ENCODE measurements at places on chromosomes 12 and 14. TPM values are rescaled to one million over a fixed set of nuclear protein-coding genes. Genes with fewer than 3 reads are reported as not detected.

Gene DRAM1
- 6.5 TPM for total RNA-seq

Gene CKB
- 929 TPM for total RNA-seq

Gene USP5
- total RNA-seq = 183 TPM

Gene GCH1
- 33.4 TPM for total RNA-seq

Gene DNAH10
- 1.0 TPM for total RNA-seq

Gene ARHGAP9
- 2.8 TPM for total RNA-seq

GRCh38 chr14:73091044-73091443 lies 32.7 kb downstream of the RBM25 start:
- no peak for DNase-seq
- H3K36me3 ChIP-seq = peaks cover 34% of the 10 kb centered on the region
- H3K27me3 ChIP-seq = no peaks in the 10 kb centered on the region
- H3K4me1 ChIP-seq = no peaks in the 10 kb centered on the region
- H3K27ac ChIP-seq = no peak overlapping the region

- peaks cover 10% of the 10 kb centered on the region for H3K4me1 ChIP-seq
- no peak for DNase-seq
- no peak overlapping the region for H3K4me3 ChIP-seq
- H3K36me3 ChIP-seq = no peaks in the 10 kb centered on the region
These were observed 13.5 kb upstream of the GTF2A1 start for GRCh38 chr14:81234278-81234677.

DNA sequence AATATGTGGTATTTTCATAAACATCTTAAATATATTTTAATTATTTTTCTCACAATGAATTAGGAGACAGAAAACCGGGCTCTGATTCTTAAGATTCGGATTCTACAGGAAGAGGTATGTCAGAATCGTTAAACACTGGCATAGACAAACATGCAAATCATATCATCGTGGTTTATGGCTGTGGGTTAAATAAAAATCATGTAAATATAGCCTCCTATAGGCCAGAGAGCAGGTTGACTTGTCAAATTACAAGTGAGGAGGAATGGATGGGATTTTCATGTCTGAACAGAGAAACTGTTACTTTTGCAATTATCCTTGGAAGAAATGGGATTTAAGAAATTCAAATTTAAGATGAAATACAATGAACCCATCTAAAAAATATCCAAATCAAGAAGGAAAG lies 74.9 kb upstream of the BCAT1 start:
- peaks cover 1% of the 10 kb centered on the region for H3K4me1 ChIP-seq
- no peak overlapping the region for H3K27ac ChIP-seq
- H3K36me3 ChIP-seq = no peaks in the 10 kb centered on the region
- no peak for DNase-seq

- H3K36me3 ChIP-seq = no peaks in the 10 kb centered on the region
- H3K27ac ChIP-seq = no peak overlapping the region
- no peaks in the 10 kb centered on the region for H3K27me3 ChIP-seq
- H3K4me3 ChIP-seq = no peak overlapping the region
- DNase-seq = no peak
- H3K4me1 ChIP-seq = peaks cover 2% of the 10 kb centered on the region
These were observed 425.5 kb downstream of the GXYLT1 start for GRCh38 chr12:41719214-41719613.

GRCh38 chr14:54621686-54622085 lies 54.8 kb downstream of the SAMD4A start:
- no peak overlapping the region for H3K4me3 ChIP-seq
- no peak overlapping the region for H3K27ac ChIP-seq
- no peaks in the 10 kb centered on the region for H3K27me3 ChIP-seq
- H3K36me3 ChIP-seq = no peaks in the 10 kb centered on the region

GRCh38 chr12:13069380-13069779 lies 25.2 kb downstream of the FAM234B start:
- H3K4me3 ChIP-seq = no peak overlapping the region
- no peak for DNase-seq
- no peak overlapping the region for H3K27ac ChIP-seq

DNA sequence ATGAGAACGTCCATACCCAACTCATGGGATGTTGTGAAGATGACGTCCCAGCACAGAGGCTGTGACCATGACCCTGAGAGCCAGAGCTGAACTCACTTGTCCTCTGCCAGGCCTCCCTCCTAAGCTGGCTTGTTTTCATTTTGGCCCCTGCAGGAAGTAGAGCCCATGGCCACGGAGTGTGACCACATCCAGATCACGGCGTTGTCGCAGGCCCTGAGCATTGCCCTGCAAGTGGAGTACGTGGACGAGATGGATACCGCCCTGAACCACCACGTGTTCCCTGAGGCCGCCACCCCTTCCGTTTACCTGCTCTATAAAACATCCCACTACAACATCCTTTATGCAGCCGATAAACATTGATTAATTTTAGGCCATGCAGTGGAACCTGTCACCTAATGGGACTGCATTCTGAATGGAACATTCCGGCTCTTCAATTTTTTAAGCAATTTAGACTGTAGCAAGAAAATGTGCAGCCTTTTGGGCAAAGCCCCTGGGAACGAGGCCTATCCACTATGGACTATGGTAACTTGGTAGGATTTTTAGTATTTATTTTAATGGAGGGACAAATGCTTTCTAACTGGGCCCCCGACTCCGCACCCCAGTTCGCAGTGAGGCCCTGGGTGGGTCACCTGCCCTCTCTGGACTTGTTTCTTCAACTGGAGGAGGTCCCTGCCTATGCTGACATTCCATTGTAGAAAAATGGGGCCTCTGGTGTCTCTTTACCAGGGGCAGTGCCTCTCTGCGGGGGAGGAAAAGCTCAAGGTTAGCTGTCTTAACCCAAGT lies 19.6 kb downstream of the OTUB2 start:
- no peak overlapping the region for H3K4me3 ChIP-seq
- H3K36me3 ChIP-seq = peaks cover 11% of the 10 kb centered on the region
- no peak overlapping the region for H3K27ac ChIP-seq
- H3K27me3 ChIP-seq = no peaks in the 10 kb centered on the region

DNA sequence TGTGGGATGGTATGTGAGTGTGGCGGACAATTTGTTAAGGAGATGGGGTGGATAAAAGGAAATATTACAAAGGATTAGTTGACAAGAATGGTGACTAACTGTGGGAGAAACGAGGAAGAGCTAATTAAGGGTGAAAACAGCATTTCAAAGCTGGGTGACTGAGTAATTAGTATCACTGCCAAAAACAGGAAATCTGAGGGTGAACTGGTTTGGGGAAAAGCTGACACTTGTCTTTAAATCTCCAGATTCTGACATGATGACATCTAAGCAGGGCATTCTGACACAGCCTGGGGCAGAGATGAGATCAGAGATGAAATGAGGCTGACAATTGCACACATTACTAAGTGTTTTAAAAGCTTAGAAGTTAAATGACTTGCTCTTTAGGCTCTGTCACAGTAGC lies 42.4 kb upstream of the CCDC175 start:
- no peak for DNase-seq
- H3K36me3 ChIP-seq = no peaks in the 10 kb centered on the region
- peaks cover 3% of the 10 kb centered on the region for H3K4me1 ChIP-seq

DNA sequence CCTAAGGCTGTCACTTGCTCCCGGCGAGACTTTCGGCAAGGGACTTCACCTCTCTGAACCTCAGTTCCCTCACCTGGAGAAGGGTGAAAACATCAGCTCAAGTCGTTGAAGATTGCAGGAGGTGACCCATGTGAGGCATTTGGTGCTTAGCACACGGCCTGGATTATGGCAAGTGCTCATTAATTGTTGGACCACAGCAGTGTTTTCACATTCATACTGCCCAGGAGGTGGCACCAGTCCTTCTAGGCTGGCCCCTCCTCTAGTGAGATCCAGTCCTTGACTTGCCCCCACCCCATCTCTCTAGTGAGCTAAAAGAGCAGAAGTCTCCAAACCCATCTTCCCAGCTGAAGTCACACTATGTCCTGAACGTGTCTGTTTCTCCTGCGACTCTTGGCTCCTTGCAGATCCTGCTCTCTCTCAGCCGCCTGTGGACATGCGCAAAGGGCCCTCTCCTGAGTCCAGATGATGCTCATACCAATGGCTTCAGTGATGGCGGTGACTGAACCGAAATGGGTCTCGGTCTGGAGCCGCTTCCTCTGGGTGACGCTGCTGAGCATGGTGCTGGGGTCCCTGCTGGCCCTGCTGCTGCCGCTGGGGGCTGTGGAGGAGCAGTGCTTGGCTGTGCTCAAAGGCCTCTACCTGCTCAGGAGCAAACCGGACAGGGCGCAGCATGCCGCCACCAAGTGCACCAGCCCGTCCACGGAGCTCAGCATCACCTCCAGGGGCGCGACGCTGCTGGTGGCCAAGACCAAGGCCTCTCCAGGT lies 1.6 kb downstream of the FICD start:
- H3K27ac ChIP-seq = no peak overlapping the region
- peaks cover 4% of the 10 kb centered on the region for H3K4me1 ChIP-seq
- peaks cover 9% of the 10 kb centered on the region for H3K36me3 ChIP-seq

GRCh38 chr12:94596596-94596995 lies 53.8 kb downstream of the TMCC3 start:
- peaks cover 19% of the 10 kb centered on the region for H3K4me1 ChIP-seq
- no peak overlapping the region for H3K27ac ChIP-seq
- no peak overlapping the region for H3K4me3 ChIP-seq
- H3K27me3 ChIP-seq = no peaks in the 10 kb centered on the region
- DNase-seq = no peak

- H3K4me1 ChIP-seq = peaks cover 37% of the 10 kb centered on the region
- H3K4me3 ChIP-seq = peak within 1 kb of the TSS; percentile 97
- peaks cover 1% of the 10 kb centered on the region for H3K36me3 ChIP-seq
- peak; percentile 100 for DNase-seq
- no peaks in the 10 kb centered on the region for H3K27me3 ChIP-seq
- H3K27ac ChIP-seq = peak within 1 kb of the TSS; percentile 98
These were observed at the start of gene CAPRIN2 for GRCh38 chr12:30754750-30755394. TSS of gene CAPRIN2 (minus strand) at chr12:30754951. CDS start at chr12:30753520, 1,431 bp downstream.

DNA sequence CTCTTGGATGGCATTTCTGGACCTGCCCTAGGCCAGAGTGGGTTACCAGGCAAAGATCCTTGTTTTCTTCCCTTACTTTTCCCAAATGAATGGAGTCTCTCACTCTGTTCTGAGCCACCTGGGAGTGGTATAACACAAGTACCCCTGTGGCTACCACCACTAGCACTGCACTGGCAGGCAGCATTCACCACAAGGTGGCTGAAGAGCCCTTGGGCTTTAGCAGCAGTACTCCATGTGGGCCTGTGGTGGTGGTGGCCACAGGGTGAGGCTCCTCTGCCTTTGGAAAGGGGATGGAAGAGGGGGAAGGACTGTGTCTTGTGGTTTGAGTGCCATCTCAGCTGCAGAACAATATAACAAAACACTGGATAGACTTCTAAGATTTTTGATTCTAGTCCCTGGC lies 38.1 kb upstream of the LMNTD1 start:
- H3K4me1 ChIP-seq = no peaks in the 10 kb centered on the region
- H3K27ac ChIP-seq = no peak overlapping the region
- no peaks in the 10 kb centered on the region for H3K27me3 ChIP-seq
- DNase-seq = no peak
- no peaks in the 10 kb centered on the region for H3K36me3 ChIP-seq
- H3K4me3 ChIP-seq = no peak overlapping the region

DNA sequence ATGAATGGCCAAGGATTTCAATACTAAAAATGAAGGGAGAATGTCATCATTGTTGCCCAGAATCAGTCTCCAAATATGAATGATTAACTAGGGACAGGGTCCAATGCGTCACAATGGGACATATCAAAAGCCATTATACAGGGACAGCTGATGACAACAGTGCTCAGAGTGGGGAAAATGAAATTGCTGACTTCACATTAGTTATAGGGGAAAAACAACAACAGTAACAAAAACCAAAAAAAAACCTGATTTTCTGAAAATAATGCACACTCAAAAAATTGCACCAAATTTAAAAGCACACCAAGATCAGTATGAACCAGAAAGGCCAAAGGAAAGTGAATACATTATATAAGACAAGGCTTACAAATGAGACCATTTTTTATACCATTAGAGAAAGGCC lies 353.2 kb upstream of the SOX5 start:
- no peaks in the 10 kb centered on the region for H3K36me3 ChIP-seq
- no peak for DNase-seq
- H3K27ac ChIP-seq = no peak overlapping the region
- H3K4me3 ChIP-seq = no peak overlapping the region
- H3K27me3 ChIP-seq = no peaks in the 10 kb centered on the region

GRCh38 chr14:104319491-104320241 lies 181.3 kb downstream of the KIF26A start:
- no peak overlapping the region for H3K27ac ChIP-seq
- no peak overlapping the region for H3K4me3 ChIP-seq
- H3K4me1 ChIP-seq = no peaks in the 10 kb centered on the region

Data from progenitor cell of endocrine pancreas (in vitro differentiated cells).